NCI-H2081 (cell line): ENCODE measurements at places on chromosomes 16 and 17.

GRCh38 chr16:72188541-72188940 lies 16.6 kb upstream of the PMFBP1 start:
- no peak for DNase-seq

DNA sequence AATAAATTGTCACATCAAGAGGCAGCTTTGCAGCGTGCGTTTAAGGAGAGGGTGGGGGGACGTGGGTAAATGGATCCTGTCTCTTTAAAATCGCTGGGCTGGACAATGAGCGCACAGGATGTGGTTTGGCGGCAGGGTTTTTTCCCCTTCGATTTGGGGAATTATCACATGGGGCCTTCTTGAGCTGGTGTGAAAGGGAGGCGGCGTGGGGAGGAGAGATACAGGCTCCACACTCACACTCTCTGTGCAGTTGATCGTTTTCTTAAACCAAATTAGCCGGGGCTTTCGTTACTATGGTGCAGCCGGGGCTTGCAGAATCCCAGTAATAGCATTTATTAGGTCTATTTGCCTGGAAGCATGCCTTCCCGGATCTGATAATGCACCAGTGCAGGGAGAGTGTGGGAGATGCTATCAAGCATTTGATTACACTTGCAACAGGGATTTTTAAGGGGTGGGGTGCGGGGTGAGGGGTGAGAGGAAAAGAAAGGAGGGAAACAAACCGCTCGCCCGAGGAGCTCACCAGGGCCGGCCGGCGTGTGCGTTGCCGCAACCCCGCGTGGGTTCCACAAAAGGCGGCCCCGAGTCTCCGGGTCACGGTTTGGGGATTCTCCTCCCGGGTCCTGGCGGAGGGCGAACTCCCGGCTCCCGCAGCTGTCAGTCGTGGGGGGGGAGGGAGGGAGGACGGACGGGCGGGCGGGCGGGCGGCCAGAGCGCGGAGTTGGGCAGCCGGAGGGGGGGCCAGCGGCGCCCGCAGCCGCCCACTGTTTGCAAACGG lies 58.8 kb upstream of the GSE1 start:
- peak; percentile 72 for DNase-seq

GRCh38 chr17:78132767-78133178 lies 2.2 kb downstream of the TMC8 start:
- no peak for DNase-seq

DNA sequence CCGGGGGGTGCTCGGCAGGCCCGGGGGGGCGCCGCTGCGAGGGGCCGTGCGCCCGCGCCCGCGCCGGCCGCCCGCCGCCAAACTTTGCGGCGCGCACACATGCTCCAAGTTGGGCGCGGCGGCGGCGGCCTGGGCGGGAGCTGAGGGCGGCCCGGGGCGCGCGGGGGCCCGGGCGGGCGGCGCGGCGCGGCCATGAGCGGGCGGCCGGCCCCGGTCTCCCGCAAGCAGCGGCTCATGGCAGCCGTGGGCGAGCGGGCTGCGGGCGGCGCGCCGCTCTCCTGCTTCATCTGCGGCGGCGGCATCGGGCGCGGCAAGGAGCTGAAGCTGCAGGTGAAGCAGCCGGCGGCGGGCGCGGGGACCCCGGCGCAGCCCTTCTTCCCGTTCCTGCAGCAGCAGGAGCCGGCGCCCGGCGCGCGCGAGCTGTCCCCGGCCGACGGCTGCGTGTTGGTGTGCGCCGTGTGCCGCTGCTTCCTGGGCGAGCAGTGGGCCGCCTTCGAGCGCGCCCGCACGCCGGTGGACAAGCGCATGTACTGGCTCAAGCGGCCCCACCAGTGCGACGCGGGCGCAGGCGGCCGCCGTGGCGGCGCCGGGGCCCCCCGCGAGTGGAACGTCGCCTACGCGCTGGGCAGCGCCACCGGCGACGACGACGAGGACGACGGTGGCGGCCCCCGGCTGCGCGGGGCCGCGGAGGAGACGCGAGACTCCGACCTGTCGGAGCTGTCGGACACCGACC lies 57.2 kb upstream of the CIBAR2 start:
- peak; percentile 8 for DNase-seq

DNA sequence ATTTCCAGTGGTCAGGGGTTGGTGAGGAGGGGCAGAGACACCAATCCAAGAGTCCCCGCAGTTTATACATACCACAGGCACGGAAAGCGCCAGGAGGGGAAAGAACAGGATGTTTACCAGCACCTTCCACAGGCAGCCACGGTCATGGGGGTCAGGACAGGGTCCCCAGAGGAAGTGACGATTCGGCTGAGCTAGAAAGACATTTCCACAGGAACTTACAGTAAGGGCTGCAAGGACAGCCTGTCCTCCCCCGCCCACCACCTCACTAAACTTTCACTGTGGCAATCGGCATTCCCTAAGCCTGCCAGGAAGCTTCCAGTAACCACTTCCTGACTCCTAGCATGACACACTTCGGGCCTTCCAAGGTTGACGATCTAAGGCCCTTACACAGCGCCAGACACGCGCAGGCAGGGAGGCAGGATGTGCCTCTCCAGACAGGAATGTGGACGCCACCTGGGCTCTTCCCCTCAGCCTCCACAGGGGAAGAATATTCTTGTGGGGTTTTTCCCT lies 1.2 kb upstream of the MT2A start:
- DNase-seq: no peak

- DNase-seq: no peak
Observed at GRCh38 chr17:79290726-79291125, 216.1 kb downstream of the ENGASE start.

DNA sequence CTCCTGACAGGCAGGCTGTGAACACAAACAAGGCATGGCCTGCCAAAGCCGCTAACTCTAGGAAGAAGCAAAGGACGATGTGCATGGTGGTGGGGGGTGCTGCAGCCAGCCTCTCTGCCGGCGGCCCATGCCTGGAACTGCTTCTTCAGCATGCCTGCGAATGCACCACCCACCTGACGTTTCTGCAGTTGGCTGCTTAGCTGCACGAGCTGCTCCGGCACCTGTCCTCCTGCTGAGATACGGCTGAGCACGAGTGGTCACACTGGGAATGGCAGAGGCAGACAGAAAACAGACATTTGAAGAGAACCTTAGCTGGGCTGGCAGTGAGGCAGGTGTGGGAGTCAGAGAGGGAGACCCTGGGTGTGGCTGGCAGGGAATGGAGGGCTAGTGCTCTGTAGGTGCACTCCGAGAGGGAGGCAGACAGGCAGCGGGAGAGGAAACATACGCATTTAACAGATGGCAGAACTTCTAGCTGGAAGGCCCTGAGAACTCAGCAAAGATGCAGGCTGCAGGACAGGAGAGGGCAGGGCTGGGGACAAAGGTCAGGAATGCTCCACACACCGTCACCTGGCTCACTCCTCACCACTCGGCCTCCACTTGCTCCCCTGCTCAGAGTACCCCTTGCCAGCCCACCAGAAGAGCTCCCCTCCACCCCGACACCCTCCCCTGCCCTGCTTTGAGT lies 5.2 kb downstream of the FLCN start:
- no peak for DNase-seq

GRCh38 chr17:52159246-52160135 lies 977 bp upstream of the CA10 start:
- DNase-seq: no peak

DNA sequence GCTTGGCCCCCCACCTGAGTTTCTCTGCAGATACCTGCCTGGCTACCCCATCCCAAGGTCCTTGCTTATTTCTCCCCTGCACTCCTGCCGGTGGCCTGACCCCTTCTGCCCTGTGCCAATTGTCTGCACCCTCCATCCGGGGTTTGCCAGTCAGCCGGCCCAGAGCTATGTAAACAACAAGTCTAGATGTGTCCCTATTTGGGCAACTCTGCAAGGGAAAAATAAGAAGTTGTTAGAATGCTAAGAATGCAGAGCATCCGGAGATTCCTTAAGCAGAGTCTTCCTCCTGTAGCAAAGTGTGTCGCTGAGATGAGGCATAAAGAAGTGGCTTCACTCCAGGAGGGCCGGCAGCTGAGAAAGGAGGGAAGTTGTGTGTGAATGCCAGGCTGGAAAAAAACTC lies 46.6 kb downstream of the RGS9 start:
- no peak for DNase-seq

GRCh38 chr17:7237266-7237760 lies 1.9 kb downstream of the PHF23 start:
- no peak for DNase-seq

- DNase-seq: peak; percentile 46
Observed at GRCh38 chr16:78926723-78927210, 673.8 kb downstream of the MAF start.

DNA sequence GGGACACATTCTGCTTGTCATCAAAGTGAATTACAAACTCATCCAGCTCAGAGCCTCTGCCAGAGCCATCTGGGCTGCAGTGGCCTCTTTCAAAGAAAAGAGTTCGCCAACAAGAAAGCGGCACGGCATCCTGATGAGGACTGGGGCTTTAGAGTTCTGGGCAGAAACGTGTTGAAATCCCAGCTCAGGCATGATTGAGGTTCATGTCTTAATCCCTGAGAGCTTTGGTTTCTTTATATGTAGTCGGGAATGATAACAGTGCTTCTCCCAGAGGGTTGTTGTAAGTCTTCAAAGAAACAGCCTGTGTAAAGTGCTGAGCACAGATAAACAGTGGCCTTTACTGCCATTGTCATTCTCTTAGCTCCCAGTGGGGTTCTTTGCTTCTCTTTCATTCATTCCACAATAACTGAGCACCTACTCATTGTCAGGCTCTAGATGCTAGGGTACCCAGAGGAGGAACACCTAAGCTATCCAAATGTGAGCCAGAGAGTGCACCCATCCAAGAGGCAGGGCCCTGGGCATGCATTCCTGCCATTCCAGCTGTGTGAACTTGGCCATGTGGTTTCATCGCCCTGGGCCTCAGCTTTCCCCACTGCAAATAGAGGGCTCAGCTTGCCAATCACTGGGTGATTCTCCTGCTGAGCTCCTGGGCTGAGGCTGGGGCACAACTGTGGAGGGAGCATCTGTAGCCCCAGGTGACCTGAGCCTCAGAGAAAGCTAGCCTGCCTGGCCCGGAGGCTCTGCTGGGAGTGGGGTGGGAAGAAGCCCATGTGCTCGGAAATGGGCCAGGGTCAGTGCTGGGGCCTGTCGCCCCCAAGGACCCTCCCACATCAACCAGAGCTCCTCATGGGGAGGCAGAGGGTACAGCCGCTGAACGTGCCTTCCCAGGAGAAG lies 38.3 kb upstream of the CRHR1 start:
- DNase-seq: no peak

DNA sequence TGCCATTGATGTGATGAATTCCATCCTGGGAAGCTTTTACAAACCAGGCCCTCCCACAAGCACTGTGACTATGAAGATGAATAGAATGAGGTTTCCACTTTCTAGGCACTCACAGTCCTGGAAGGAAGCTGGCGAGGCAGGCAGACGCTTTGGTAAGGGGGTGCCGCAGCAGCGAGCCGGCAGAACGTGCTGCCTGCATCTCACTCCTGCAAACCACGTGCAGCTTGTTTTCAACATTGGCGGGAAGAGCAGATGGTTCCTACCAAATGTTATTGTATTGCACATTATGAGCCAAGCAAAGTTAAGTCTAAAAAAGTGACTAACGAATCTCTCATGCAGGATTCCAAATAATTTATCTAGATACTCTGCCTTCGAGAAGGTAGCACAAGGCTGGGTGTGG lies 3.7 kb upstream of the DNAI2 start:
- no peak for DNase-seq

DNA sequence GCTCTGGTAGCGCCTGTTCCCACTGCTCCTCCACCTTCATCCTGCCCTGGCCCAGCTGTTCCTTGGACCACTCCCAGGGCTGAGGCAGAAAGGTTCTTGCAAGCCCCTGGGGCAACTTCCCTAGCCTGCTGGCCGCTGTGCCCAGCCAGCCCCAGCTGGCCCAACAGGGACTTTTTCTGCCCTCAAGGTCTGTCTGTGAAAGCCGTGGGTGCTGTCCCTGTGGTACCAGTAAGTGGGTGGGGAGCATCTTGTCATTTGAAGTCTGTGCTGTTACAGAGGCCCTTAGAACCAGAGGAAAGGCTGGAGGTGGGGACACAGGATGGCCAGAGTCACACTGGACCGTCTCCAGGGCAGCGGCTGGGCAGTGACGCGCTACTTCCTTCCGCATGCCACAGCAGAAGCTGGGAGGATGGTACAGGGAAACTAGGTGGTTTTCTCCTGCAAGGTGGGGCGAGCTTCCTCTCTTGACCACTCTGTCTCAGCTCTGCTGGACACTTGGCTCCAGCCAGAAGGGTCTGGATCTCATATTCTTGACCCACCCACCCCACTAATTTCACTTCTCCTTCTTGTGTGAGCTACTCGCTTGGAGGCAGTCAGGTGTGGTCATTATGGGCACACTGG lies 87.8 kb downstream of the PLCG2 start:
- no peak for DNase-seq

- DNase-seq: no peak
Observed at GRCh38 chr16:67667817-67668494, 1.3 kb downstream of the C16orf86 start.

GRCh38 chr17:73072219-73072962 lies 20.1 kb downstream of the SLC39A11 start:
- no peak for DNase-seq

GRCh38 chr16:53773150-53773846 lies 69.3 kb downstream of the FTO start:
- DNase-seq: peak; percentile 26

- DNase-seq: peak; percentile 75
Observed at GRCh38 chr16:79640513-79641360, 40.2 kb upstream of the MAF start.

DNA sequence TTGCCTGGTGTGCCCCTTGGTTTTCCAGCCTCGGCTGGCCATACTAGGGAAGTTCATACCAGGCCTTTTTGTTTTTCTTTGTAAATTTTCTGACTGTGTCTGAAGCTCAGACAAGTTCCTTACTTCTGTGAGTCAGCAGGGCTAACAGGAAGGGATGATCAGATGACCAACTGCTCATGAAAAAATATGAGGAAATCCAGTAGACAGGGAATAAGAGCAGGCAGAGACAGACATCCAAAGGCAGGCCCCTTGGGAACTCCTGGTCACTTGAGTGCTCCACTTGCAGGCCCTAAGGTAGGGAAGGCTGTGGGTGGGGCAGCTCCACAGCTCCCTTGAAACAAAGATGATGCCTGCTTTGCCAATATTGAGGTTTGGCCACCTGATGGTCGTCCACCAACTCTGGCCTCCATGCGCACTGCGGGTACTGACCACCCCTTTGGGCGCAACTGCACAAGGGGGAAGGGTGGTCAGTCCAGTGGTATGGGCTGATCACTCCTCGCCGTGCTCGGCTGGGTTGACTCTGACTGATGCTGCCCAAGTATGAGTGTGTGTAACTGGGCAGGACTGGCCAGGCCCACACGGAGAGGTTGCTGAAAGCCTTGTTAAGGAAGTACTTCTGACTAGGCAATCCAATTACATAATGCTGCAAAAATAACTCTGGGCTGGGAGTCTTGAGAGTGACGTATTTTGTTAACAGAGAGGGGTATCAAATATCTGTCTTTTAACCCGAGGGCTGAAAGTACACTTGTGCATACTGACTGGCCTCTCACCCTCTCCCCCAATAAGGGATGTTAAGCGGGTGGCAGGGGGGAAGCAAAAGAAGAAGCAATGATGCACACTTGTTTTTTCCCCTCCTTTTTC lies 20.8 kb upstream of the ZFHX3 start:
- DNase-seq: no peak
